ENCODE measurements at places on chromosomes 11 and 22.

- DNase-seq: no peak
Observed at GRCh38 chr11:128857341-128857740, 9.8 kb downstream of the KCNJ1 start.

- DNase-seq: no peak
Observed at GRCh38 chr22:20491346-20491745, 4.2 kb downstream of the KLHL22 start.

DNA sequence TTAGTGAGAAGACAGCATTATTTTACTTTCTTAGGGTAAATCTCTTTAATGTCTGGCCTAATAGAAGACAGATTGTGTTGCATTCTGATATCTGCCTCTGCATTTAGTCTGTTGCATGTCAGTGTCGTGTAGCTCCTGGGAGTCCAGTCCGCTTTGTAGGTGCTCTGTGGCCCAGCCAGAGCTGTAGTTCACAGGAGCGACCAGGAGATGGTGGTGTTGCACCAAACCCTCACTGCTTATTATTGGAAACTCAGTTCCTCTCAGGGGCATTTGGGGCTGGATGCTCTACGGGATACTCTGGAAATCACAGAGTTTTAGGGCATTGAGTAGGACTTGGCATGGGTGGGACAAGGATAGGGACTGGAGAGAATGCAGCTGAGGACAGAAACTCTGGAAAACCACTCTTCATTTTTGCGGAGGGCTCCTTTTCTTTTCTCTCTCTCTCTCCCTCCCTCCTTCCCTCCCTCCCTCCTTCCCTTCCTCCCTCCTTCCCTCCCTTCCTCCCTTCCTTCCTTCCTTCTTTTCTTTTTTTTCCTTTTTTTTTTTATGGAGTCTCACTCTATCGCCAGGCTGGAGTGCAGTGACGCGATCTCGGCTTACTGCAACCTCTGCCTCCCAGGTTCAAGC is 21.7 kb downstream of the MIAT start:
- DNase-seq: peak; percentile 33

GRCh38 chr11:14248580-14248981 is 110.4 kb downstream of the RRAS2 start:
- DNase-seq: peak; percentile 39

DNA sequence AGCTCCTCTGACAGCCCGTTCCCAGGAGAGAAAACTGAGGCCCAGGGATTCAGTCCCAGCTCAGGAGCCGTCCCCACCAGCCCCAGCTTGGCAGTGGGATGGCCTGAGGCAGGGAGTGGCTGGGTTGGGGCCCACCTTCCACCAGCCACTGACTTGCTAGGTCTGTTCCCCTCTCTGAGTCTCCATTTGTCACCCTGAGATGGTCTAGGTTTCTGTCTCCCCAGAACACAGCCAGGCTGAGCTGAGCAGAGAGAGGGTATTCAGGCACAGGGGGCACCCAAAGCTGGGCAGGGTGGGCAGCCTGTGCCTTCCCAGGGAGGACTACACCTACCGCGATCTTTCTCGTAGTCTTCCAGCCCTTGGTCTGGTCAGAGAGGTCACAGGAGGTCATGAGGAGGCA is 95.7 kb downstream of the PDE2A start:
- no peak for DNase-seq

- DNase-seq: no peak
Observed at GRCh38 chr11:17718015-17718414, 1.4 kb upstream of the MYOD1 start.

DNA sequence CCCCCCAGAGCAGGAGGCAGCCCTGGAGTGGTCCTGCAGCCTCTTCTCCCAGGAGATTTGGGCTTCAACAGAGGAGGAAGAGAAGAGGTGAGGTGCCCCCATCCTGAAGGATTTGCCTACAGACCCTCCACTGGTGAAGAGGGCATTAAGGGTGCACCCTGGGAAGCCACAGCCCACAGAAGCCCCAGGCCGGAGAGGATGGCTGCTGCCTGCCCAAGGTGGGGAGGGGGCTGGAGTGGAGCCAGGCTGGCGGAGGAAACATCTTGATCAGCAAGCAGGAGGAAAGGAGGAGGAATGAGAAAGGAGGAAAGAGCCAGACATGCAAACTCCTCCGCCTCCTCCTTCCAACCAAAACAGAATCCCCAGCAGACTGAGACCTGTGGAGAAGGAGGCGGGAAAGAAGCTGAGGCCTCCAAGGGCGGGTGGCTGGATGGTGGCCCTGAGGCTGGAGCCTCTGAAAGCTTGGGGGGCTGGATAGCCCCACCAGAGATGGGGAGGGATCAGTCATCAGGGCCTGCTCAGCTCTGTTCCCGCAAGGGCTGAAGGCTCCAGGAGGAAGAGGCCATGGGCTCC is 31.3 kb downstream of the ARRB1 start:
- DNase-seq: no peak

DNA sequence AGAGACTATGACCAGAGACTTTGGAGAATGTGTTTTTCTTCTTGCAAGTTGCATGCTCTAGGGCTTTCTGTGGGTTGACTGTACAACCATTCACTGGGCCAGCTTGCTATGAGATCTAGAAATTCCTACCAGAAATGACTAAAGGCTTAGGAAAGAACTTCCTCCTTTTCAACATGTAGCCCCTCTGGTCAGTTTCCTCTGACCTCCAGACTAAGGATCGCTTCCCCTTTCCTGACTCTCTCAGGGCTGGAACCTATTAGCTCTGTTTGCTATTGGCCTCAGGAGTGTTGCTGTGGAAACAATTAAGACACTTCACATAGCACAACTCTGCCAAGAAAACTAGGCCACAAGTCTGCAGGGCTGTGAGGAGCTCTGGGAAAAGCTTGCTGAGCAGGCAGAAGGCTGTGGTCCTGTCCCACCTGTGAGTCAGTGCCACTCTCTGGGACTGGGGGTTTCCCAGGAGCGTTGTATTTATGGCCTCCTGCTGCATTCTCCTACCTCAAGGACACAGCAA is 10.7 kb downstream of the CRY2 start:
- DNase-seq: no peak

DNA sequence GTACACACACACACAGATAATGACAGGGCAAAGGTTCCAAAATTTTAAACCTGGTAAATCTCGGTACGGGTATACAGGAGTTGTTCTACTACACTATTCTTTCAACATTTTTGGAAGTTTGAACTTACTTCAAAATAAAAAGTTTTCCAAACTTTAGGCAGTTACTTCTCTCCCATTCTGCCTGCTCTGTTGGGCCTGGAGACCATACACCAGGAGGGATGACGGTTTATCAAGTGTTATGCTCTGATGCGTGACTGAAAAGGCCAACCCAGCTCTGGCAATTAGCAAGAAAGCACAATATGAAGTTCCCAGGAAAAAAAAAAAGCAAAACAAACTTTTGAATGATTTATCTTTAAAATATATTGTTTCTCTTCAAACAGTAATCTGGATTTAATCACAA is 969 bp downstream of the SERPIND1 start:
- DNase-seq: no peak

DNA sequence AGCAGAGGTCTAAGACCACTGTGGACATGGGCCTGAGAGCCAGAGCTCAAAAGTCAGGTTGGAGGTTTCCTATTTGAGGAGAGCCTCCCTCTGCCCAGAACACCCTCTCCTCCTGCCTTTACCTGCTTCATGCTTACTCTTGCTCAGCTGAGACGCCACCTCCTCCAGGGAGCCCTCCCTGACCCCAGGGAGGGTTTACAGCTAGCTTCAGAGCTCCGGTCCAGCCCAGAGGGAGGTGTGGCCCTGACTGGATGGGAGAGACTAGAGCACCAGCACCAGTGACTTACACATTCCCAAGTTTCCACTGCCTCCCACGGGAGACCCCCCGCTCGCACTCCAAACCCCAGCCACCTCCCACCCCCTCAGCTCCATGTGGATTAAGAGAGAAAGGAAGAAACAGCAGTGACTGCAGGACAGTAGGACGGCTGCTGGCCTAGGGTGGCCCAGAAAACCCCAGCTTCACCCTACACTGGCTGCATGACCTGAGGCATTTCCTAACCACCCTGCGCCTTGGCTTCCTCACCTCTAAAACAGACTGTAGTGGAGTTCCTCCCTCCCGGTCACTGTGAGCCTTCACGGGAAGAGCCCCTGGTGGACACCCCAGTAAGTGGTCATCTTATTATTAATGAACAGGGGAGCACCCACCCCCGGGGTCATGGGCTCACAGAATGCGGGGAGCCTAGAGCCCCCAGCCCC is 24.5 kb upstream of the PDGFB start:
- DNase-seq: no peak

GRCh38 chr22:45976254-45977002 is 534 bp downstream of the WNT7B start:
- no peak for DNase-seq

GRCh38 chr22:37047006-37047405 is 4.5 kb upstream of the KCTD17 start:
- DNase-seq: no peak

DNA sequence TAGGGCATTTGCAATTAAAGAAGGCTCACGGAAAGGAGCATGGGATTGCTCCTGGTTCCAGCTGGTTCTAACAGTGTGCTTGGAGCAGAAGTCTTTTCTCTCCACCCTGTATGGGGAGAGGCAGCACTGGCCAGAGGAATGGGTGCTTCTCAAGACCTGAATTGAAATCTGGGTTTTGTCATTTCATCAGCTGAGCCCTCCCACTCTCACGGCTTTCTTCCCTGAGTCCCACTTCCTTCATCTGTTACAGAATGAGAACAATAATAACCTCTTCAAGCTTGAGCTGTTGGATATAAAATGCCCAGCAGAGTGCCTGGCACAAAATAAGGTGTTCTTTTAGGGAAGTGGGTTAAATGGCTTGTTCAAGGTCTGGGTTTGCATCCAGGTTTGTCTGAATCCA is 17.2 kb downstream of the CNTF start:
- DNase-seq: no peak

DNA sequence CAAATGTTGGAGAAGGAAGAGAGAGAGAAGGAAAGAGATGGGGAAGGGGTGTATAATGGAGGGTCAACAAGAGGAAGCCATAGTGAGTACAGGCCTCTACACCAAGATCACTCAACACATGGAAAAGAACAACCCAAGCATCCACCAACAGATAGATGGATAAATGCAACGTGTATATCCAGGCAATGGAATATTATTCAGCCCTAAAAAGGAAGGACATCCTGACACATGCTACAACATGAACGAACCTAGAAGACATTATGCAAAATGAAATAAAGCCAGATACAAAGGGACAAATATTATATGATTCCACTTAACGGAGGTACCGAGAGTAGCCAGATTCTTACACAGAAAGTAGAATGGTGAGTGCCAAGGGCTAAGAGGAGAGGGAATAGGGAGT is 59.3 kb downstream of the NRXN2 start:
- no peak for DNase-seq

DNA sequence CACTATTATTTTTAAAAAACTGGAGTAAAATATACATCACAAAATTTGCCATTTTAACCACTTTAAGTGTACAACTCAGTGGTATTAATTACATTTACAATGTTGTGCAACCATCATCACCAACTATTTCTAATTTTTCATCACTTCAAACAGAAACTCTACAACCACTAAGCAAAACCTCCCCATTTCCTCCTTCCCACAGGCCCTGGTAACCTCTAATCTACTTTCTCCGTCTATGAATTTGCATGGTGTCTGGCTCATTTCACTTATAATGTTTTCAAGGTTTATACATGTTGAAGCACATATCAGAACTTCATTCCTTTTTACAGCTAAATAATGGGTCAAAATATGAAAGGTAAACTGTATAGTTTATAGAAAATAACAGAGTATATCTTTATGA is 24.4 kb downstream of the DDI1 start:
- no peak for DNase-seq

- DNase-seq: no peak
Observed at GRCh38 chr11:48210052-48210451, 6.6 kb upstream of the OR4B1 start.

- DNase-seq: no peak
Observed at GRCh38 chr11:22728600-22729389, 62.4 kb downstream of the GAS2 start.

GRCh38 chr11:82634091-82634490 is 99.6 kb downstream of the FAM181B start:
- DNase-seq: no peak

- no peak for DNase-seq
Observed at GRCh38 chr11:102799681-102800340, 1.9 kb upstream of the MMP1 start.

DNA sequence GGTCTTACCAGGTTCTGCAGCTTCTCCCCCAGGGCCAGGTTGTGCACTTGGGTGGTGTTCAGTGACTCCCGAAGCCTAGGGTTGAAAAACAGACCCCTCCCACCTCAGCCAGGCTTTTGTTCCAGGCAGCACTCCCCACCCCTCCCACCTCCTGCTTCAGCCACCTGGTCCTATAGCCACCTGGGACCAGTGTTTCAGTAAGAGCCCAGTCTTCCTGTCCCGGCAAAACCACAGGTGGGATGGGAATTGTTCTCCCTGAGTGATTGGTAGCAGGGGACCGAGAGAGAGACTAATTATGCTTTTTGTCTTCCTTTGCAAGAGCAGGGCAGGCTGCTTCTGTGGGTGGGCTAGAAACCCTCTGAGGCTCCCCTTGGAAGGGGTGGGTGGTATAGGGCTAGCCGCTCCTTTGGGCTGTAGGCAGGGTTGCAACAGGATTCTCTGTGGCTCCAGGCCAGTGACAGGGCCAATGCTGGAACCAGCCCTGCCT is 8.5 kb upstream of the NAALADL1 start:
- no peak for DNase-seq

DNA sequence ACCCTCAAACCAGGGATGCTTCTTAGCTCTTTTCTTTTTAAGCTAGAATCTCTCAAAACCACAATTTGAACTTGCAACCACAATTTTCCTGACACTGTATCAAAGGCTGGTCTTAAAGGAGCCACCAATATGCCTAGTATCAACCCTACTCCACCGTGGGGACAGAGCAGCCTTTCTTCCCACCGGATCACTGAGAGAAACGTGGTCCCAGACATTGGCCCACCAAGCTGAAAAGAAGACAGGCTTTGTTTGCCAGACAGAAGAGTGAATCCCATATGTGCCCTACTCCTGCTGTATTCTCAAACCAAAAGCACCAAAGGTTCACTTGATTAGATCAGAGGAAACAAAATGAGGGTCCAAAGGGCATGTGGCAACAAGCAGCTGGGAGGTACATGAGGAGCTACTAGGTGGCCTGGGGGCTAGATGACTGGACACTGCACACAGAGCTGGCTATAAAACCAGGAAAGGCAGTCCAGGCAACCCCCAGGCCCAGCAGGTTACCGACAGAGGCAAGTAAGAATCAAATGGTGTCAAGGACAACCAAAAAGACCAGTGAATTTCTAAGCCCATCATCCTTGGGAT is 3.6 kb upstream of the VWCE start:
- no peak for DNase-seq

- DNase-seq: no peak
Observed at GRCh38 chr11:131486100-131486499, 115.7 kb downstream of the NTM start.

DNA sequence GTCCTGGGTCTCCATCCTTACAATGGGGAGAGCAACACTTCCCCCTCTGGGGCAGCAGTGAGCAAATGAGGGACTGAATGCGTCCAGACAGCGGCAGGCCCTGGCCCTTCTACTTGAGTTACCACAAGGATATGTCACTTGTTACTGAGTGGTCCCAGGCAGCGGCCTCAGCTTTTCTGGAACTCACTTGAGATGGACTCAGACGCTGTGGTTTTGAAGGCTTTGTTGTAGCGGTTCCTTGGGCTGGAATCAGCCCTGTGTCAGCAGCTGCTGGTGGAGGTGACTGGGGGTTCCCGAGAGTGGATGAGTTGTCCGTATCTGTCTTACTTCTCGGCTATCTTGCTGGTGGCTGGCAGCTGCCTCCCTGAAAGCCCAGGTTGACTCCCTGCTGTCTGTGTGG is 77.0 kb downstream of the MICAL2 start:
- DNase-seq: no peak

Data from nucleus accumbens (tissue), 56 donors.